Astrocyte of the spinal cord (primary cell): ENCODE measurements at places on chromosomes 5 and 9.
A peak's percentile ranks its signal among the peaks of the same experiment; 100 is the strongest.

DNA sequence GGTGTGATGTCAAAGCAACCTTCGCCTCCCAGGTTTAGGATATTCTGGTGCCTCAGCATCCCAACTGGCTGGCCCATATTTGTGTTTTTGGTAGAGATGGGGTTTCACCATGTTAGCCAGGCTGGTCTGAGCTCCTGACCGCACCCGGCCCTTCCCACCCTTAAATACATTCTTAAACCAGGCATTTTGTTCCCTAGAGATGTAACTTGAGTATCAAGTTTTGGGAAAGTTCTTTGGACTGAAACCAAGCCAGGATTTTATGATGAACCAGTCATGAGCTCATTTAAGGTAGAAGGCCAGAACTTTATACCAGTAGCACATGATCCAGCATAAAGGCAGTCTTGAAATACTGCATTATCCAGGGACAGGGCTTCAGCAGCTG lies 3.5 kb downstream of the RPL7A start:
- no peak for DNase-seq

- peak; percentile 60 for DNase-seq
Observed at GRCh38 chr9:126373241-126373640, 46.6 kb downstream of the MVB12B start.

- DNase-seq = no peak
Observed at GRCh38 chr5:56638768-56639238, 176.5 kb upstream of the MAP3K1 start.

DNA sequence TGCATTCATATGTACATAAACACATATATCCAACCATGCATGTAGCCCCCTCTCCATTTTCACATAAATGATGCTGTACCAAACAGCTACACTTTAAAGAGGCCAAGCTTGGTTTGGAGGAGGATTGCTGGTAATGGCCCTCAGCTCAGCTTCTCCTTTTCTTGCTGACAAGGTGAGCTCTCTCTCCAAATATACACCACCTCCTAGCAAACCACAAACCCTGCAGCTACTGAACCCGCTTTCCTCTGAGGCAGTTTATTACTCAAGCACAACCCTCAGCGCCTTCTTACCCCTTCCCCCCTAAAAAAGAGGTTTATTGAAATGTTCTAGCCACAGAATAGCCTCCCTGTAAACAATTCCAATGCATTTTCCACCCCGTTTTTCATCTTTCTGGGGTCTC lies 54.0 kb downstream of the ALG2 start:
- no peak for DNase-seq

DNA sequence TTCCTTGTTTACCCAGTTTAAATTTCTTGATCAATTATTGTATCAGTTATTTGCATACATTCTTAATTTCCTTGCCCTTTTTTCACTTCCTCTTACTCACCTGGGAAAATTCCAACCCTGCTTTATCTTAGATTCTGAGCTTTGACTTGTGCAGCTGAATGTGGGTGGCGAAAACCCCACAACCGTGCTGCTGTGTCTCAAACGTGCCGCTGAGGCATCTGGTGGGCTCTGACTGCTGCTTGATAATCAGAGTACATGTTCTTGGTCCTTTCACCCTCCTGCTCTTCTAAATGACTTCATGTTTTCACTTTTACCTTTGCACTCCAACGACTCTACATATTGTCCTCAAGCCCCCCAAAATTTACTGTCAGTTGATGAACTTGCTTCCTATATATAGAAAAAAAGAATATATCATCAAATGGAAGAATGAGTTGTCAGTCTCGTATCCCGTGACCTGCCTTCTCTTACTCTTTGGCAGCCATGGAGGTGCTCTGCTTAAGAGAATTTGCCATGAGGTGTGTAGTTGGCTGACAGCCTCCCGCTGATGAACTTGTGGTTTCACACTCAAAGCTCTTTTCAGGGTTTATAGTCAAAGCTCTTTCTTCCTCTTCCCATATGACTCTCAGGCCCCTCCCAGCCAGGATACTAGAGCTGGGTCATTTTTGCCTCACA lies 14.0 kb upstream of the JAK2 start:
- no peak for DNase-seq

DNA sequence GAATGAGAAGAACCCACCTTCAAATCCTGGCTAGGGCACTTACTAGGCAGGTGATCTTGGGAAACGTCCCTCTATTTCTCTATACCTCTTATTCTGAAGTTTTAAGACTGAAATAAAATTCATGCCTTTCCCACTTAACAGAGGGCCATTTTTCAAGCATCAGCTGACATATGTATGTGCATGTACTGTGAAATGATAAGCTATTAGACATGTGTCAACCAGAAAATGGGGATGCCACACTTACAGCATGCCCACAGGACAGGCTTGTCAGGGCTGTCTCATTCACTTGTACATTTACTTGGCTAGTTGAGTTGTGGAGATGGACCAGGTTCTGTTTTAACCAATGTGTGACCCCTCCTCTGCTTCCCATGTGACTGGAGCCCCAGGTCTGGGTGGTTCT lies 78.5 kb downstream of the C9orf152 start:
- DNase-seq = no peak

- no peak for DNase-seq
Observed at GRCh38 chr9:136300016-136300545, 3.8 kb downstream of the CCDC187 start.

GRCh38 chr5:58922461-58923171 lies 339.7 kb downstream of the RAB3C start:
- peak; percentile 77 for DNase-seq

DNA sequence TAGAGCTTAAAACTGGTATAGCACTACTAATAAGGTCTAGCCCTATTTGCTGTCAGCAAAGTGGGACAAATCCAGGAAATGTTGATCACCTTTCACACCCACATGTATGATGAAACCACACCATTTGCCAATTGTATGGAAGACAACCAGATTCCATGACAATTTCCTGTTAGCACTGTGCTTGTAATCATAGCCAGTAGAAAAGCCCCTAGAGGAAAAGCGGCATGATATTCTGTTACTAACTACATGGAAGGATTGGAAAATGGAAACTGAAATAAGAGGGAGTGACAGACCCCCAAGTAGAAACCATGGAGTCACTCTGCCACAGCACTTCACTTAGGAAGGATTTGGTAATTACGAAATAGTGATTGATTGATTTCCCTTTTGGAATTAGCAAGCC lies 923 bp downstream of the SPATA6L start:
- no peak for DNase-seq

DNA sequence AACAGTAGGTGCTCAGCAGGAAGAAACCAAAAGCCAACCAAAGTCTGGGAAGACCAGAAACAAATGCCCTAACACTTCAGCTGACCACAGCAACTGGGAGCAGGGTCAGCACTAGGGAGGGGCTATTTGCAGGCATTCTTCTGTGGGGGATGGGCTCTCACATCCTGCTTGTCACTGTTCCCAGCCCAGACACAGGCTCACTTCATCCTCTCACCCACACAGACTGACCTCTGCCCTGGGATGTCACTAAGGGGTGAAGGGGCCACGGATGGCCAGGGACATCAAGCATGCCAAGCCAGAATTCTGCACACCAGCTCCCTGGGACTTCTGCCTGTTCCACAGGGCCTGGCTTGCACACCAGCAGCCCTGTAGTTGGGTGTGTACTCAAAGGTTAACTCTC lies 28.7 kb downstream of the GFRA3 start:
- no peak for DNase-seq

GRCh38 chr5:161283296-161283695 lies 263.2 kb downstream of the GABRB2 start:
- DNase-seq = no peak
